ENCODE measurements at places on chromosomes 12 and 14.

DNA sequence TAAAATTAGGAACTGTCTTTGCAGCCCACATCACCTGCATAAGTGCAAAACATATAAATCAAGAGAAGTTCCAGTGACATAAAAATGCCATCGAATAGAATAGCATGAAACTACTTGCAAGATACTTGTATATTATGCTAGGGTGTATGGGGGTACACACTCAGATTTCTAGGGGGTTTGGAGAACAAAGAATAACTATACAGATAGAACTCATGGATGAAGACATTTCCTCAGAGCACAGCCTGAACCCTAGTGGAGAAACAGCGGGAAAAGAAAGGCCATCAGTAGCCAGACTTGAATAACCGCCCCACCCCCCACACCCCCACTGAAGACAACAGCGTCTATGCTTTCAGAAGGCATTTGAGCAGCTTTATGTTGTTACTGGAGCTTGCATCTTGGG, 425.8 kb downstream of the NPAS3 start:
- no peak for DNase-seq

DNA sequence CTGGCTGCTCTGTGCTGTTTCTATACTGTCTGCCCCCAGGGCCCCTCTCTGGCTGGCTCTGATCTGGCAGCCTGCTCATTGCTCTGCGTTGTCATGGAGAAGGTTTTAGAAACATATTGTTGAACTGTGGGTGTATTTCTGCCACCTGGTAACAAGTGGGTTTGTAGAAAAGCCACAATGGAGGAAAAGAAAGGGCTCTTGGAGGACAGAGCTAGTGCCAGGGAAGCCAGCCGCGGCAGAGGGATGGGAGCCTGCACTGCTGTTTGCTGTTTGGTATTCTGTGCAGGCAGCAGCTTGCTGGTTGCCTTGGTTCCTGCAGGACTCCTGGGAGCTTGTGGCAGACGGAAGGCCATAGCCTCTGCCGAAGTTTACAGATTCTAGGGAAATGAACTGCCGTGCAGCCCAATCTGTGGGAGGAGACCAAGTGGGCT, 15.1 kb downstream of the CCDC177 start:
- DNase-seq, result no peak

GRCh38 chr14:73254247-73255004, 17.1 kb downstream of the PAPLN start:
- no peak for DNase-seq

- no peak for DNase-seq
Measured at GRCh38 chr12:1635301-1636095, 6.5 kb downstream of the WNT5B start.
